Purkinje cell (primary cell): ENCODE measurements at places on chromosomes 5 and 9. TPM values are rescaled to one million over a fixed set of nuclear protein-coding genes. Genes with fewer than 3 reads are reported as not detected.

Gene SLCO6A1
- polyA plus RNA-seq = not detected in 2 replicates

Gene VPS13A
- 18.5 and 21.4 TPM in 2 replicates for polyA plus RNA-seq

Gene RPP25L
- 22.5 and 39.7 TPM in 2 replicates for polyA plus RNA-seq

Gene EDIL3
- polyA plus RNA-seq = 156 and 168 TPM in 2 replicates

Gene COL15A1
- 0.04 TPM in 1 of 2 replicates, not detected in the other for polyA plus RNA-seq

Gene FAM151B
- polyA plus RNA-seq = 1.7 and 3.2 TPM in 2 replicates

Gene ANKRD18A
- polyA plus RNA-seq = 1.4 and 3.1 TPM in 2 replicates

Gene IARS1
- 82.0 and 123 TPM in 2 replicates for polyA plus RNA-seq
